ENCODE measurements at places on chromosomes 6 and 20. TPM values are rescaled to one million over a fixed set of nuclear protein-coding genes. Genes with fewer than 3 reads are reported as not detected.

RFX6 gene
- total RNA-seq, result not detected

MCUR1 gene
- 10.2 TPM for total RNA-seq

DEFB125 gene
- not detected for total RNA-seq

ID4 gene
- 0.36 TPM for total RNA-seq

PTPRT gene
- not detected for total RNA-seq

C4B gene
- total RNA-seq, result 8.1 TPM

FOXF2 gene
- total RNA-seq, result 0.95 TPM

TMEM151B gene
- not detected for total RNA-seq

FAM83C gene
- total RNA-seq, result not detected

RIMS4 gene
- total RNA-seq, result not detected

MTRF1L gene
- 17.8 TPM for total RNA-seq

APCDD1L gene
- total RNA-seq, result not detected

POPDC3 gene
- 184 TPM for total RNA-seq

EFHC1 gene
- 1.3 TPM for total RNA-seq

GNMT gene
- 0.61 TPM for total RNA-seq

SLC22A23 gene
- 17.3 TPM for total RNA-seq

TCP1 gene
- total RNA-seq, result 256 TPM

CDSN gene
- not detected for total RNA-seq

Measured in gastrocnemius medialis (tissue), 4 donors.